Bone marrow (tissue), 2 donors: ENCODE measurements at places on chromosomes 1 and 21.

DNA sequence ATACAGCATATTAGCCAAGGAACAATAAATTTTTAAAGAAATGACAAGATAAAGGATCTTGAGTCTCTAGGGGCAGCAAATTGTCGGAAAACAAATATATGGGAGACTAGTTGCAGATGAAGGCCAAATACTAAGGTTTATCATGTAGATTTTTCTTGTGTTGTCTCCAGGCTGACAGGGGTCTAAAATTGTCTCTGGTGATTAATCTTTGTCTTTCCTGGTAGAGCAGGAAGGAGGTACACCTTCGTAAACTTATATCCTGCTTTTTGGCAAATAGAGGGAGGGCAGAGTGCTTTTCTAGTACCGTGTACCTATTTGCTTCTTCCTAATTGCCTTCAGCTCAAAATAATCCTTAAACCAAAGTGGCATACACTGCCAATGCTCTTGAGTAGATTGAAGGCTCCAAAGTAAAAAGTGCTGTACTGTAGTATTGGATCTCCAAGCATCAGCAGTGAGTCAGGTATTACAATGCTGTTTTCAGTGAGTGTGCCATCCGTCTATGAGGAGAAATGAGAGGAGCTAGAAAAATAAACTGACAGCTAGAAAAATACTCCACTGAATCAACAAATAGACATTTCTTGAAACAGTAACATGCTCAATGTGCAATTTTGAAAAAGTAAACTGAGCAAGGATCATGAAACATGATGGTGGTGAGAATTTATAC, 1.8 kb upstream of the LEPR start:
- no peak for DNase-seq

GRCh38 chr1:80633947-80634706, 1166.6 kb upstream of the ADGRL2 start:
- no peak for DNase-seq

- DNase-seq = no peak
Observed at GRCh38 chr1:90434460-90434859, 282.6 kb downstream of the BARHL2 start.

DNA sequence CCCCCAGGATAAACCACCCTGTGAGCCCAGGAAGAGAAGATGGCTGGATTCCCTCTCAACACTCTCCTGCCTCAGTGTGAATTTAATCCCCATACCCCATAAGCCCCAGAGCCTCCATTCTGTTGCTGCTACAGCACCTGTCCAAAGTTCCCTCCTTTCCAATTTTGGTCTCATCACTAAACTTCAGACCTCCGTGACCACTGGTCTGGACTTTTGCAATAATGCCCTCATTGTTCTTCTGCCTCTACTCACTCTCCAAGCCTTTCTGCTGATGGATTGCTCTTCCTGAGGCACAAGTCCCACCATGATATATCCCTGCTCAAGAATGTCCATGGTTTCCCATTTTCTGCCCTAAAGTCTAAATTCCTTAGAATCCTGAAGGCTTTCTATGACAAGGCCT, 83.2 kb downstream of the CD58 start:
- DNase-seq = no peak

DNA sequence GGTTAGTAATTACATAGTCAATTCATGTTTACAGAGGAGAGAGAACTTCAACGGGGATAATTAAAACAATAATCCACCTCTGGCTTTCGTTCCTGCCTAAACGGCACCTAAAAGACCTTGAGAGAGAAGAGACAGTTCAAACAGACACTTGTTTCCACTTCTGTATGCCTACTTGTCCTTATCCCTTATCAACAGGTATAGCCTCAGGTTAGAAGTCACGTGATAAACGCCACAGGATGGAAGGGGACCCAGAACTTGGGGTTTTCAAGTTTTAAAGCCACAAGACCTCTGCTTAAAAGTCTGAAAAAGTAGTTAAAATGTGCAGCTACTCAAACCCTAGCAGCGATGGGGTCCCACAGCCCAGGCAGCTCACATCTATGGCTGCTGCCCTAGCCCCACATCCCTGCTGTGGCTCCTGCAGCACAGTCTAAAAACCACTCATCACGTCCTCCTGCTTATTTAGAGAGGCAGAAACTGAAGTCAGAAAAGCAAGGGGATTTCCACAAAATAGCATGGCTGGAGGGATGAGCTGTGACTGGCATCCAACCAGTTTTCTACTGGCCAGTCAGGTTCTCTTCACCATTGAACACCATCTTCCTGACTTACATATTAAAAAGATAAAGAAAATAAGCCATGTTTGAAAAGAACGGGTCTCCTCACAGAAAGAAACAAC, 51.2 kb upstream of the SEC16B start:
- no peak for DNase-seq

GRCh38 chr1:59058665-59059439, 238.0 kb upstream of the FGGY start:
- no peak for DNase-seq

DNA sequence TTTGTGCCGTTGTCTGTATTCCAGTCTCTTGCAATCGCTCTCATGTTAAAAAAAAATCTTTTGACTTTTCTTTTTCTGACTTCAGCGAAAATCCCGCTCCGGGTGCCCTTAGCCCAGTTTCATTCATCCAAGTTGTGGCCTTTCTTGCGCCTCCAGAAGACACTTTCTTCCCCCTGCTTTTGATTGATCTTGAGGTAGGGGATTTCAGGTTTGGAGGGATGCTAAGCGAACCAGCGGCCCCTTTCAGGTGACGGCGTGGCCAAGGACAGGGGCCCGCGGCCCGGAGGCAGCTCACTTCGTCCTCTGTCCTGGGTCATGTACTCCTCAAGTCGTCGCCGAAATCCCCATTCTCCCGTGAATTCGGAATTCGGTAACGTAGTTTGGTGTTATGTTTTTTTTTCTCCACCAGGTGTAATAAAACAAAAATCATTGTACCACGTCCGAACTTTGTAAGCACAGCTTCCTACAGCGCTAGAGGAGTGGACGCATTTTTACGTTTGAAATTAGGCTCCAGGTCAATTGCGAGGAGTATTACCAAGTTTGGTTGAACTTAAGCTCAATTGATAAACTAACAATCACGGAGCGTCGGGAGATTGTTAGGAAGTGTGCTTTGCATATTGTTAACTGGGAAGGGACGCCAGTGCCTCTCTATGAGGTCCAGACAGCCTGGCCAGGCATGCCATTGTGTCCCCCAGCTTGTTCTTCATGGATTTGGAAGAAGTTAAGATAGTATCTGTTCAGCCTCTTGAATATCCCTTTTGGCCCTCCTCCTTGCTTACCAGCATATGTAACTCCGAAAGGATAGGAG, 1.1 kb downstream of the MRPS6 start:
- DNase-seq = no peak

GRCh38 chr1:7253988-7254587, 468.8 kb downstream of the CAMTA1 start:
- DNase-seq = no peak

- DNase-seq = no peak
Observed at GRCh38 chr1:197210426-197210825, 57.6 kb upstream of the CRB1 start.

- no peak for DNase-seq
Observed at GRCh38 chr1:224506141-224506814, 71.7 kb upstream of the WDR26 start.

- DNase-seq = no peak
Observed at GRCh38 chr1:214379236-214379970, 98.4 kb downstream of the SMYD2 start.

- DNase-seq = no peak
Observed at GRCh38 chr21:42498012-42498411, 2.0 kb upstream of the RSPH1 start.

DNA sequence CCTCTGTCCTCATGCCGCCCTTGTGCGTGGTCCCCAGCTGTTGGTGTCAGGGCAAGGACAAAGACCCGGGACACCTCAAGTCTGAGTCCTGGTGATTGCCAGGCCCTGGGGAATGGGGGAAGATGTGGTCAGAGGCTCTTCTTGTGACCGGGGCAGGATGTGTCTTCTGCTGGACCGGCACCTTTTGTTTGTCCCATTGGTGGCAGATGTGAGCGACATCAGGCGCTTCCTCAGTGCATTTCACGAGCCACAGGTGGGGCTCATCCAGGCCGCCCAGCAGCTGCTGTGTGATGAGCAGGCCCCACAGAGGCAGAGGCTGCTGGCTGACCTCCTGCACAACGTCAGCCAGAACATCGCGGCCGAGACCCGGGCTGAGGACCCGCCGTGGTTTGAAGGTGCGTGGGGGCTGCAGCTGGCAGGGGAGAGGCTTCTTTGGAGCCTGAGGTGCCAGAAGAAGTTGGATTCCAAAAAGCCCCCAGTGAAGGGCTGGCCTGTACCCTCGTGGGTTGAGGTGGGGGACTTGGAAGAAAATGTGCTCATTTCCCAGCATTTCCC, 8.4 kb downstream of the DFFB start:
- no peak for DNase-seq

DNA sequence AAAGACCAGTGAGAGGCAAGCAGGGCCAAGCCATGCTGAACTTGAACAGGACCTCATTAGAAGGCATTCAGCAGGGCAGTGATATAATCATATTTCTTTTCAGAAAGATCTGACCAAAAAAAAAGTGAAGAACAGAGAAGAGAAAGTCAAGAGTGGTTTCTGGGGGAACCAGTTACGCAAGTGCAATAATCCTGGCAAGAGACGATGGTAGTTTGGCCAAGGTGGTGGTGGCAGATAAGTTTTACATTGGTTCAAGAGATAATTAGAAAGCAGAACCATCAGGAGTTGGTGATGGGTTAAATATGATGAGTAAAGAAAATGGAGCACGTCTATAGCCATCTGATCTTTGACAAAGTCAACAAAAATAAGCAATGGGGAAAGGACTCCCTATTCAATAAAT, 54.3 kb downstream of the ZSWIM5 start:
- DNase-seq = no peak

DNA sequence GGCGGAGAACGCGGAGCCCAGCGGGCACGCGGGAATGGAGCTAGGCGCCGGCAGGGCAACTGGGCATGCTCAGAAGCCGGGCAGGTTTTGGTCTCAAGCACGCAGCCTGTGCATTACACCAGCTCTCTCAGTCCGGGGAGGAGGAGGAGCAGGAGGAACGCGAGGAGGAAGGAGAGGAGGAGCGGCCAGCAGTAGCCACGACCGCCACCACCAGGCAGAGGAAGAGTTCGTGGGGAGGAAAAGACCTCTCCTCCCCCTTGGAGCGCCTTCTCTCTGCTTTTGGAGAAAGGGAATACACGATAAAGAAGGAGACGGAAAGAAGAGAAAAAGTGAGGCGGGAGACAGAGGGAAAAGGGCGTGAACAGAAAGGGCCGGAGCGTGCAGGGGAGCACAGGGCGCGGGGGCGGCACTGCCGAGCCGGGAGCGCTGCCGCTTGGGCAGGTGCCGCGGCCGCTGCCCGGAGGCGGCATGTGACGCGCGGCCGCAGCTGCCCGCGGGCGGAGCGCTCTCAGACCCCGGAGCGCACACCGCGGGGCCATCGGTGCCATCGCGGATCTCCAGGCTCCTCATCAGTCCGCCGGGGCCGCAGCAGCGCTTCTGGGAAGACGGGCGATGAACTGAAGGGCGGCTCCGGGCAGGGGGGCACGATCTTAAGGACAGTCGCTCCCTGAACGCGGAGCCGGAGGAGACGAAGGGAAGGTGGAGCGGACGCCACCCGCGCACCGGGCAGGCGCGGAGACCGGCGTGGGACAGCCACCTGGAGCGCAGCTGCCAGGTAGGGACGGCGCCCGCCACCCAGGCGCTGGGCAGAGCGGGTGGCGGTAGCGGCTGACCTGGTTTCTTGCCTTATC, at the start of gene CHRM3:
CHRM3 (plus strand) TSS at position 116 of the 851 bp plus-strand sequence. CDS start 520,884 bp downstream, outside the sequence.
- no peak for DNase-seq

DNA sequence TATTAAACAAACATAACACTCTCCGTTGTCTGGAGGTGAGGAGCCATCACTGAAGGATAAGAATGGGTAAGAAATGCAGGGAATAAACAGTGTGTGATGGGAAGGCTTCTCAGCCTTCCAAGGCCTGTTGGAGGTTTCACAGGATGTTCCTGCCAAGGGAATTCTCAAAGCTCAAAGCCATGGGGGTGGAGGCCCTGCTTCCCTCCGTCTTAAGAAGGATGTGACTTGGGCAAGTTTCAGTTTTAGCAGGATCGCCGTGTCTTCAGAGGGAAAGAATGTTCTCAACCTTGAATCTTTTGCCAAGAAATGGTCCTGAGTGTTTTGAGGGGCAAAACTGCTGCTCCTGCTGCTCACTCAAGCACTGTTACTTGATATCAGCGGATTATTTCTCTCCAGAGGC, 41.7 kb upstream of the IL20 start:
- DNase-seq = no peak
